ENCODE measurements at places on chromosomes 3 and 15.

DNA sequence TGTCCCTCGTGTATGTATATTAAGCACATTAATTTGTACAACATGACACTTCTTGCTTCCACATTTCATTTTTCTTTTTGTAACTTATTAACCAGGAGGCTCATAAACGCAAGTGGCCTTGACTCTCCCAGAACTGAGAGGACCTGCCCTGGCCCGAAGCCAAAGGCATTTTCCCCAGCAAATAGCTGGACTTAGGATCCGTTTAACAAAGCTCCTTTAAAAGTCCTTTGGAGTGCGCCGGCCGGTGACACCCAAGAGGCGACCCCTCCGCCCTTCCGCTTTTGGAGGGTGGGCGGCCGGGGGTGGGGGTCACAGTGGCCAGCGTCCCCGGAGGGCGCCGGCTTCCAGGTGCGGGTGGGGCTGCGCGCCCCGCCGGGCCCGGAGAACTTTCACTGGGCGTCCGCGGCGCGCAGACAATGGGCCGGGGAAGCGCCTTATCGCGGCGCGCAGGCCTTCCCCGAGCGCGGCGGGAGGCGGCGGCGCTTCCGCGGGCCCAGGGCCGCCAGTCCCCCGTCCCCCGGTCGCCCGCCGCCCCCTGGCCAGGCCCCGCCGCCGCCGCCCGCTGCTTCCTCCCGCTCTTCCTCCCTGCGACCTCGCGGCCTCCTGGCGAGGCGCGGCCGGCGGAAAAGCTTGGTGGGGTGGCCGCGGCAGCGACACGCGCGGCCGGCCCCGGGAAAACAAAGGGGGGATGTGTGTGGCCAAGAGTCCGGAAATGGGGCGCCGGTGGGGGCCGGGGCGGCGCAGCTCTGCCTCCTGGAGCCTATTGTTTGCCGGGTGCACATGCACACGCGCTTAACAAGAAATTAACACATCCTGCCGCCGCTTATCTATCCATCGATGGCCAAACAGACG, 613.4 kb downstream of the MCTP2 start:
- H3K4me3 ChIP-seq = no peak overlapping the region
- no peaks in the 10 kb centered on the region for H3K36me3 ChIP-seq
- no peak for DNase-seq
- H3K4me1 ChIP-seq = no peaks in the 10 kb centered on the region
- no peak overlapping the region for H3K27ac ChIP-seq

DNA sequence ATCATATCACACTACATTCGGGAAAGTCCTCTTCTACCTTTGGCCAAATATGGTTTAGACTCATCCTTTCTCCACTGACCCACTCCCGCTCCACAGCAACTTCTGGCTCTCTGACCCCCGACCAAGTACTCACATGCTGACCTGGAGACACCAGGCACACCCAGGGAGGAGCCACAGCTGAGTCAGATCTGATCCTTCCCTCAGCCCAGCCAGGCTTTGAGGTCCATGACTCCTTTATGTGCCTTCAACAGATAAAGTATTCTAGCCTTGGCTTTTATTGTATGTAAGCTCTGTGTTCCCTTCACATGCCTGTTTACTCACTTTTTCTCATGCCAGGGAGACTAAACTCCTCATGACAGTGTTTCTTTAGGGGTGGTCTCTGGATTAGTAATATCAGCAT, 166.9 kb upstream of the UMPS start:
- no peaks in the 10 kb centered on the region for H3K36me3 ChIP-seq
- peaks cover 20% of the 10 kb centered on the region for H3K4me1 ChIP-seq
- no peak overlapping the region for H3K27ac ChIP-seq
- DNase-seq = no peak
- peaks cover 22% of the 10 kb centered on the region for H3K27me3 ChIP-seq
- H3K4me3 ChIP-seq = no peak overlapping the region

DNA sequence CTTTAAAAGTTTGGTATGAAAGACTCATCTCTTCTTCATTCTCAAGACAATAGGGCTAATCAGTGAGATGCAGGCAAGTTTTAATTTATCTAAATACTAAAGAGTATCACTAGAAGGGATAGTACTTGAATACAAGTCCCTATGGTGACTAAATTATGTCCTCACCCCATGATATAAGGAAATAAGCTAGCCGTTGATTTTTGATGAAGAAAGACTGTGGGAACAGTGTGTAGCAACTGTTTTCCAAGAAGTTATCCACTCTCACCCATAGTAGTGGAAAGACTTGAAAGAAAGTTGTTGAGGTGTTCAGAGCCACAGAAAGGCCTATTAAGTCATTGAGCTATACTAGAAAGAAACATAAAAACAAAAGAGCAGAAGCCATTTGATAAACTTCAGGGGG, 36.7 kb downstream of the PIK3CA start:
- no peaks in the 10 kb centered on the region for H3K27me3 ChIP-seq
- DNase-seq = no peak
- no peak overlapping the region for H3K4me3 ChIP-seq
- H3K36me3 ChIP-seq = no peaks in the 10 kb centered on the region

GRCh38 chr15:80199366-80199765, 46.6 kb downstream of the FAH start:
- H3K27ac ChIP-seq = no peak overlapping the region
- no peak overlapping the region for H3K4me3 ChIP-seq
- DNase-seq = no peak
- no peaks in the 10 kb centered on the region for H3K27me3 ChIP-seq

DNA sequence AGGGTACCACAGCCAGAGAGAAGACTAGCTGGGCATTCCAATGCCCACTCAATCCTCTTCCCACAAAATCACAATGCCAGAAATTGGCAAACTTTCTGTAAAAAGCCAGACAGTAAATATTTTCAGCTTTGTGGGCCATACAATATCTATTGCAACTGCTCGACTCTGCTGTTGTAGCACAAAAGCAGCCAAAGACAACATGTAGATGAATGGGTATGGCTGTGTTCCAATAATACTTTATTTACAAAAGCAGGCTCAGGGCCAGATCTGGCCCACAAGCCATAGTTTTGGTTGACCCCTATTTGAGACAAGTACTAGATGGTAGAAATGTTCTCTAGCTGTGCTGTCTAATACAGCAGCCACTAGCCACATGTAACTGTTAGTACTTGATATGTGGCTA, 330.9 kb downstream of the ERC2 start:
- H3K27me3 ChIP-seq = peaks cover 6% of the 10 kb centered on the region
- no peaks in the 10 kb centered on the region for H3K4me1 ChIP-seq
- no peak overlapping the region for H3K4me3 ChIP-seq
- no peaks in the 10 kb centered on the region for H3K36me3 ChIP-seq

DNA sequence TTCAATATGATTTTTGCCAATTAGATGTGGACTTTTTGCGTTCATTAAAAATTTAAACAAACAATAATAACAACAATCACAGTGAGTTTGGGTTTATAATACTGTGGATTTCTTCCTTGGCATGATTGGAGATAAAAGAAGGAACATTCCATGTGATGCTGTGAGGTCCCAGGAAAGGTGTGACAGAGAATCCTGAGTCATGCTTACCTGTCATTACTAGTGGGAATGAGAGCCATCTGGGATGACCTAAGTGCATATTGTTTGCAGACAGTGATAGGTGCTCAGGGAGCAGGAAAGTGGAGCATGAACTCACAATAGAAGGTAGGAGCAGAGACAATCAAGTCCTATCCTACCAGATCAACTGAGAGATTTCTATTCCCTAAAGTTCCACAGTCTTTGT, 766.5 kb upstream of the CFAP20DC start:
- H3K27ac ChIP-seq = no peak overlapping the region
- H3K36me3 ChIP-seq = no peaks in the 10 kb centered on the region
- DNase-seq = no peak

DNA sequence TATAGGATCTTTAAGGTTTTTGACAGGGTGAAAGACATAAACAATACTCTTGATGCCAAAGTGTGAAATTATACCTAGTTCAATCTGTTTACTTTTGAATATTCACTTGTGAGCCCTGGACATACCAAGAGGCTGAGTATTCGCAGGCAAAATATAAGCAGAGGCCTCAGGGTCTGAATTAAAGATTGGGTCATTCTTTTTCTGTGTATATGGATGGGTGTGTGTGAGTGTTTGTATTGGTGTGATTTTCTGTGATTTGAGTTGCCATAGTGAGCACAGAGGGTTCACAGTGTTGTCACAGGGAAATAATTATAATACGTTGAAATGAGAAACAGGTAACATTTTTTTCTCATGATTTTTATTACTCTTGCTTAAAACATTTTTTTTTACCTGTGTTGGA, 770.7 kb upstream of the ALCAM start:
- H3K4me3 ChIP-seq = no peak overlapping the region
- H3K36me3 ChIP-seq = no peaks in the 10 kb centered on the region
- DNase-seq = no peak
- H3K27ac ChIP-seq = no peak overlapping the region
- no peaks in the 10 kb centered on the region for H3K4me1 ChIP-seq

DNA sequence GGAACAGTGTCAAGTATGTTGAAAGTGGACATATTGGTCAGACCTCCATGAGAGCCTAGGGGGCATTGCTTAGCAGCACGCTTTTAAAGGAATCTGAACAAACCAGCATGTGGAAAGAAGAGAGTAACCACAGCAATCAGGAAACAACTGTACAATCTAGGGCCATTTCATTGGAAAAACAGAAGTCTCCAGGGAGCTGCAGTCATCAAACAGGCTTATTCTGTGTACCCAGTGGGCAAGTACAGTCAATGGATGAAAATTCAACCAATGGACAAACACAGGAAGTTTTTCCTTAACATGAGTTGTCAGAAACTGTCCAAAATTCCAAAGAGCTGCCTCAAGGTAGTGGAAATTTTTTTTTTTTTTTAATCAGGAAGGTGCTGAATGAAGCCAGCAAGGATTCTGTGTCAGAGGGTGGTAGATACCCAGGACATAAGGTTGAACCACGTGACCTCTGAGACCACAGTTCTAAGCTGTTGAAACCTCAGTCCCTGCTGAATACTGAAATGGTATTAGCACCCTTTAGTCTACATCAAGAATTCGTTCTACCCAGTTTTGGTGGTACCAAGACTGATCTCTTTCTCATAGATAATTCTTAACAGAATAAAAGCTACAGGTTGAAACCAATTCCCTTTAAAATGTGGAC, 4.4 kb upstream of the DLG1 start:
- H3K27ac ChIP-seq = no peak overlapping the region
- H3K4me1 ChIP-seq = peaks cover 8% of the 10 kb centered on the region
- H3K27me3 ChIP-seq = no peaks in the 10 kb centered on the region
- no peaks in the 10 kb centered on the region for H3K36me3 ChIP-seq
- H3K4me3 ChIP-seq = no peak overlapping the region

- H3K36me3 ChIP-seq = no peaks in the 10 kb centered on the region
- H3K4me1 ChIP-seq = no peaks in the 10 kb centered on the region
- no peaks in the 10 kb centered on the region for H3K27me3 ChIP-seq
- H3K4me3 ChIP-seq = no peak overlapping the region
- DNase-seq = no peak
Observed at GRCh38 chr3:4674216-4674615, 181.1 kb downstream of the ITPR1 start.

DNA sequence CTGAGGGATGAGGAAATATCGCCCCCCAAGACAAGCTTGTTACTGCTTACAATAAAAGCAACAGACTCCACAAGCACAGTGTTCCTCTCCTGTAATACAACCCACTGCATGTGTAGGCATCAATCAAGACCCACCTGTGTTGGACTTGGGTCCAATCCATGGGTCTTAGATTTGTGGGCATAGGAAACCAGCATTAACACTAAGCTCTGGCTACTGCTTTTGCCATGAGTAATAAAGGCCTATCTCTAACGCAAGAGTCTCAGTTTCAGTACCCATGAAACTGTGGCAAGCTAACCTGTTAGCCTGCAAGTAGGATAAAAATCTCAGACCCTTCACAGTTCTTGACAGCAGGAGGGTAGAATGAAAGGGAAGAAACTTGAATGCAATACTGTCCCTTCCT, 5.2 kb upstream of the EIF1B start:
- no peaks in the 10 kb centered on the region for H3K36me3 ChIP-seq
- H3K27ac ChIP-seq = no peak overlapping the region
- H3K4me1 ChIP-seq = peaks cover 12% of the 10 kb centered on the region
- DNase-seq = no peak
- H3K27me3 ChIP-seq = no peaks in the 10 kb centered on the region

DNA sequence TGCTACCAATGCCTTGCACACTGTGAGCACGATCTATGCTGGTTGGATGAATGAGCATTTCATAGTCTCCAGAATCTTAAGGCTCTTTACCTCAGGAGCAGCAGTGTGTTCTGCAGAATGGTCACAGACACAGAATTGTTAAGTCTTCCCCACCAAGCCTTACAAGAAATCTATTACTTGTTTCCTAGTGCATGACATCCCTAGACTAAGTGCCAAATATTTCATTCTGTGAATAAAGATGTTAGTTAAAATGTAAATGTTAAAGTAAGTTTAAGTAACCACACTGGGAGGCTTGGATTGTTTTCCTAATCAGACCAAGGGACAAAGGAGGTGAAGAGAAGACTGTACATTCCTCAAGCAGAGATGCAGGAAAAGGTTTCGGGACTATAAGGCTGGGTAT, 4.1 kb upstream of the TNFSF10 start:
- no peak overlapping the region for H3K27ac ChIP-seq
- no peaks in the 10 kb centered on the region for H3K36me3 ChIP-seq
- DNase-seq = no peak
- no peak overlapping the region for H3K4me3 ChIP-seq

- H3K4me3 ChIP-seq = no peak overlapping the region
- no peaks in the 10 kb centered on the region for H3K36me3 ChIP-seq
- H3K27me3 ChIP-seq = no peaks in the 10 kb centered on the region
- no peaks in the 10 kb centered on the region for H3K4me1 ChIP-seq
- H3K27ac ChIP-seq = no peak overlapping the region
Observed at GRCh38 chr15:55224892-55225291, 28.2 kb upstream of the RSL24D1 start.

DNA sequence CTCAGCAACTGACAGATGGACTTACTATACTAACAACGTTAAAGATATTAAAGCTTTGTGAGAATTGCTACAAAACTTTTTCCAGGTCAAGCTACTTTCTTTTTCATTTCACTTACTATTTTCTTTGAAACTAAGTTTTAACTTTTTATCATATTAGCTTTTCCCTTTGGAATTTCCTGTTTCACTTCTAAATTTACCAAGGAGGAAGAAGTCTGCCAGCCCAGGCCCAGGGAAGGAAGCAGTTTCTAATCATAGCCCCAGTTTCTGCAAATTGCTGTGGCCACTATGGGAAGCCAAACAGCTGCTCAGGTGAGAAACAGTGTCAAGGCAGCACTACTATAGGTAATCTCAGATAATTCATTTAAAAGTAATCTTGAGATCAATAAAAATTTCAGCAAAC, 18.4 kb downstream of the CYFIP1 start:
- no peaks in the 10 kb centered on the region for H3K36me3 ChIP-seq
- no peak overlapping the region for H3K27ac ChIP-seq
- no peak overlapping the region for H3K4me3 ChIP-seq
- DNase-seq = no peak
- no peaks in the 10 kb centered on the region for H3K4me1 ChIP-seq
- no peaks in the 10 kb centered on the region for H3K27me3 ChIP-seq

DNA sequence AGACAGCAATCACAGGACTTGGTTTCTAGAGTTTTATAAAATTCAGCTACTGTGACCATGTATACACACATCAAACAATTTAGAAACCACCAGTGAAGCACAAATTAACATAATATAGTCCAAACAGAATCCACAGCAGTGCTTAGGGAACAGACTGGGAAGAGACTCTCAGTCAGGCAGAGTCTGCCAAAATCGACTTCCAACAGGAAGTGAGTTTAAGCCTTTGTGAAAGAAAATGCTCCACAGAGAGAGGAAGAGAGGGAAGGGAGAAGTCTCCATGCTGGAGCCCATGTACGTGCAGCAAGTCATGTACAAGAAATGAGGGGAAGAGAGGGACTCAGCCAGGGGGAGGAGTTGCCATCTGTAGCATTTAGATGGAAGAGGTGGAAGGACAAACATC, 172.6 kb downstream of the IL5RA start:
- no peaks in the 10 kb centered on the region for H3K27me3 ChIP-seq
- H3K4me3 ChIP-seq = no peak overlapping the region
- no peaks in the 10 kb centered on the region for H3K4me1 ChIP-seq
- no peak overlapping the region for H3K27ac ChIP-seq
- H3K36me3 ChIP-seq = no peaks in the 10 kb centered on the region

Data from HCT116 (cell line).